Esophagus squamous epithelium (tissue), 5 donors: ENCODE measurements at places on chromosomes 5 and 9. TPM values are rescaled to one million over a fixed set of nuclear protein-coding genes. Genes with fewer than 3 reads are reported as not detected.

- no peaks in the 10 kb centered on the region for H3K27me3 ChIP-seq
- H3K27ac ChIP-seq: no peak overlapping the region
- DNase-seq: no peak
- H3K36me3 ChIP-seq: no peaks in the 10 kb centered on the region
- H3K4me3 ChIP-seq: no peak overlapping the region
These were observed 467.8 kb downstream of the TMEM232 start for GRCh38 chr5:110258460-110259216.

GRCh38 chr9:92680166-92681119 is 10.5 kb upstream of the IPPK start:
- no peak for DNase-seq
- peak overlapping the region; percentile 93 for H3K27ac ChIP-seq
- no peaks in the 10 kb centered on the region for H3K27me3 ChIP-seq
- H3K36me3 ChIP-seq: no peaks in the 10 kb centered on the region
- no peak overlapping the region for H3K4me3 ChIP-seq

DNA sequence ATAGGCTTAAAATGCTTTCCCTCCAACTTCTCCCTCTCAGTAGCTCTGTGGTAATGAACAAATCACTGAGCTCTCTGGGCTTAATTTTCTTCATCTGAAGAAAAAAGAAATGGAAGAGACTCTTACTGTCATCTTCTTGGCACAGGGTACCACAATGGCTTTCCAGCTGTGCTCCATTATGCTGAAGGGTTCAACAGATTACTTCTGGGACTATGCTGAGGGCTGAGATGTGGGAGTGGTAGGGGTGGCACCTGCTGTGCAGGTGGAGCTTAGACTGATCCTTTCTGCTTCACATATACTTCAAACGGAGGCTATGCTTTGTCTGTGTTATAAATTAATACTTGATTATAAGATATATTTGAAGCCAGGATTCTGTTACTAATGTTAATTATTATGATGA is 840.2 kb upstream of the C9orf72 start:
- no peaks in the 10 kb centered on the region for H3K4me1 ChIP-seq
- H3K4me3 ChIP-seq: no peak overlapping the region
- H3K36me3 ChIP-seq: no peaks in the 10 kb centered on the region
- no peak for DNase-seq

GRCh38 chr5:137215780-137216179 is 283.3 kb downstream of the SPOCK1 start:
- H3K36me3 ChIP-seq: no peaks in the 10 kb centered on the region
- H3K27ac ChIP-seq: no peak overlapping the region
- DNase-seq: no peak
- H3K4me1 ChIP-seq: peaks cover 5% of the 10 kb centered on the region
- no peaks in the 10 kb centered on the region for H3K27me3 ChIP-seq

- DNase-seq: no peak
- H3K27ac ChIP-seq: no peak overlapping the region
- no peaks in the 10 kb centered on the region for H3K36me3 ChIP-seq
- H3K4me3 ChIP-seq: no peak overlapping the region
These were observed 147.4 kb upstream of the GLRA1 start for GRCh38 chr5:152072091-152072490.

DNA sequence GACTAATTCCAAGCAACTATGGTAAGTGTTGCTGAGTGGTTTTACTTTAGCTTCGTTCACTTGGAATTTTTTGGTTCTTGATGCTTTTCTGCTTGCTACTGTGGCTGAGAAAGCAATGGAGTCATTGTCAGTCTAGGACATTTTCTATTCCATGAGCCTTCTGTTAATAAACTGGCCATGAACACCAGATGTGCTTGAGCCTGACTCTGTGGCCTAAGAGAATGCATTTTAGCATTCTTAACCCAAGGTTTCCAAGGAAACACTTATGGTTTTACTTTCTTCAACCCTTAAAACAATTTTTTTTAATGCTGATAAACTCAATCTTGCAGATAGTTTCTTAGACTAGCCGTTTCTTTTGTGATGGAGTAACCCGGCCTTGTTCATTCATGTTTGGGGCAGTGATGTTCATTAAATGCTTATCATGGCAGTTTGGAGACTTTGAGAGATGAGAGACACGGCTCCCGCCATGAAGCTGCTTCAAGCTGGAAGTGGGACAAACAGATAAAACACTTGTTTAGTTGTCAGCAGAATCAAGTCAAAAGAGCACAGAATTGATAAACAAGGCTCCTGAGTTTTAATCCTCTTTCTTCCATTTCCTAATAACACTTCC is 42.4 kb downstream of the OSTF1 start:
- no peak overlapping the region for H3K27ac ChIP-seq
- H3K36me3 ChIP-seq: peaks cover 81% of the 10 kb centered on the region
- H3K4me3 ChIP-seq: no peak overlapping the region
- DNase-seq: no peak
- H3K4me1 ChIP-seq: no peaks in the 10 kb centered on the region

- no peak for DNase-seq
- peaks cover 6% of the 10 kb centered on the region for H3K4me1 ChIP-seq
- H3K4me3 ChIP-seq: no peak overlapping the region
- H3K27ac ChIP-seq: peak overlapping the region; percentile 57
- no peaks in the 10 kb centered on the region for H3K27me3 ChIP-seq
- no peaks in the 10 kb centered on the region for H3K36me3 ChIP-seq
These were observed 12.9 kb downstream of the TJP2 start for GRCh38 chr9:69186841-69187611.

DNA sequence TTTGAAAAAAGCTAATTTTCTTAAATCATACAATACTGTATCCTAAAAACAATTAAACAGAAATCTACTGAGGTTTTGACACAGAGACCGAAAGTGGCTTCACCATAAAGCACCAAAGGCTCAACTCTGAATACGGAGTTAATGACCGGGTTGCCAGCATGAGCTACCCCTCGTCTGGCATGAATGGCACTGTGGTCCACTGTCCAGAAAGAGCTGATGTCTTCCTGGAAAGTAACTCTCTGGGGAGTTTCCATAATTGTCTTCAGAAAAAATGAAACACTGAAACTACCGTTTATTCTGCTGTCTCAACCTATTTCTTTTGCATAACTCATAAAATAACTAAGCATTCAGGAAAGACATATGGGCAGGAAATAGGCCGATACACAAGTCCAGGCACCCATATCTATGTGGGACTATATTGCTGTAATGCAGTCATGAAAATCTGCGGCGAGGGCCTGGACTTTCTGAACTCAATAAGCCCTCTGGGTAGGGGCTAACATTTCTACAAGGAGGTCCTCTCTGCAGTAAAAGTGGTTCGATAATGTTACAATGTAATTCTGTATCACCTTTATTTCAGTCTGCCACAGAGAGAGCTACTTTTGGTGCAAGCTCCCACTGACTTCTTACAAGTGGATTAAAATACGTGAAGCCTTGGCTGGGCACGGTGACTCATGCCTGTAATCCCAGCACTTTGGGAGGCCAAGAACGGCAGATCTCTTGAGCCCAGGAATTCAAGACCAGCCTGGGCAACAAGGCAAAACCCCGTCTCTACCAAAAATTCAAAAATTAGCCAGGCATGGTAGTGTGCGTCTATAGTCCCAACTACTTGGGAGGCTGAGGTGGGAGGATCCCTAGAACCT is 52.4 kb downstream of the ANKH start:
- H3K4me1 ChIP-seq: peaks cover 67% of the 10 kb centered on the region
- no peak for DNase-seq
- H3K36me3 ChIP-seq: no peaks in the 10 kb centered on the region

DNA sequence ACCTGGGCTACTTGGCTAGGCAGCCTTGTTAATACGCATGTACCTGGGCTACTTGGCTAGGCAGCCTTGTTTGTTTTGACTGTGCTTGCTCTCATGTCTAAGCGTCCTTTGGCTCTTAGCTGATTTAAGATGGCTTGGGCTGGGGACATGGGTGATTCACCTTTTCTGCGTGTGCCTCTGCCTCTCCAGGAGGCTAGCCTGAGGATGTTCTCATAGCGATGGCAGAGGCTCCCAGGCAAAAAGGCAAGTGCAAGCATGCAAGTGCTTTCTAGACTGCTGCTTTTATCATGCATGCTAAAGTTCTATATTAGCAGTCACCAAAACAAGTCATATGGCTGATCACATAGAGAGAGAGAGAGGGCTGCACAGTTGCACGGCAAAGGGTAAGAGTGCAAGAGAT is 300.5 kb downstream of the IRX1 start:
- no peaks in the 10 kb centered on the region for H3K4me1 ChIP-seq
- no peak for DNase-seq
- no peaks in the 10 kb centered on the region for H3K36me3 ChIP-seq
- H3K4me3 ChIP-seq: no peak overlapping the region
- H3K27ac ChIP-seq: no peak overlapping the region
- no peaks in the 10 kb centered on the region for H3K27me3 ChIP-seq

DNA sequence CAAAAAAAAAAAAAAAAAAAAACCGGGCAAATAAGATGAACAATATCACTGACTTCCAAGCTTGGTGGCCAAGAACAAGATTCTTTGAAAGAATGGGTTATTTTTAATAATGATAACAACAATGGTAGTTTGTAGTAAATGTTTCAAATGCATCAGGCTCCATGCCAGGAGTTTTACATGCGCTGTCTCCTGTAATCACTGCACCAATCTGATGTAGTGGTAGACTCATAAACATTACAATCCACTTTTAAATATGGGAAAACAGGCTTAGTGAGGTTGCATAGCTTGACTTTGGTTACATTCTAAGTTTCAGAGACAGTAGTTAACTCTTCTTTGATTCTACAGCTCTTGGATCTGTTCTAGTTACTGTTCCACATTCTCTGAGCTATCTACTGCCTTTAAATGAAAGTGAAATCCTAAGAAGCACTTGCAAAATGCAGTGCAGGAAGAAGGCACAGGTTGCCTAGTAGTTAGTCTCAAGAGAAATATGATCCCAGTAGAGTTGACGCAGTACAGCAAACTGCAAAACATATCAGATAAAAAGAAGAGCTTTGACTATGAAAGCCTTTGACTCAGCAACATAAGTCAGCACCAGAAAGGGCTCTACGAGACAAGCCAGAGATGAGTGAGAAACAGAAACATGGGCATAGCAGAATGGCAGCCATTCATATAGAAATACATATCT is 62.1 kb downstream of the PDE4D start:
- no peaks in the 10 kb centered on the region for H3K36me3 ChIP-seq
- no peaks in the 10 kb centered on the region for H3K27me3 ChIP-seq
- no peak overlapping the region for H3K4me3 ChIP-seq

DNA sequence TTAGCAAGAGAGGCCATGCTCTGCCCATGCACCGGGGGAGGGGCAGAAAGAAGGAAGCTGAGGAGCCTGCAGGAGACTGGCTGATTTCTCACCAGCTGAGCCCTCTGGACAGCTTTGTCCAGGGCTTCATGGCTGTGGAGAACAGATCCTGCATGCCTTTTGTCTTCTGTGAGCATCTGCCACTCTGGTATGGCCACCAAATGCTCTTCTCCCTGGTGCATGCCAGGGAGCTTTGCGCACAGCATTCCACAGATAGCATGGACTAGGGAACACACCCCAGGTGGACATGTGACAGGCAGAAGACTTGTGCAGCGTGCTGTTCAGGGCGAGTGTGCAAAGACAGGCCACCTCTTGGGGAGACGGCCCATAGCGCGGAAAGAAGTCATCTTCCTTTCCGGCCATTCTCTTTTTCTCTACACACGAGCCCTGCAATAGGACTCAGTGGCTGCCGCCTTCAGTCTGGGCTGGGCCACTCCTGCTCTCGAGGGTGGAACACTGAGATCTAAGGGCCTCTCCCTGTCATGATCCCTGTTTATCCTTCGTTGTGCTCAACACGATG is 56.7 kb downstream of the GADD45G start:
- peaks cover 28% of the 10 kb centered on the region for H3K4me1 ChIP-seq
- H3K4me3 ChIP-seq: no peak overlapping the region
- H3K36me3 ChIP-seq: no peaks in the 10 kb centered on the region

DNA sequence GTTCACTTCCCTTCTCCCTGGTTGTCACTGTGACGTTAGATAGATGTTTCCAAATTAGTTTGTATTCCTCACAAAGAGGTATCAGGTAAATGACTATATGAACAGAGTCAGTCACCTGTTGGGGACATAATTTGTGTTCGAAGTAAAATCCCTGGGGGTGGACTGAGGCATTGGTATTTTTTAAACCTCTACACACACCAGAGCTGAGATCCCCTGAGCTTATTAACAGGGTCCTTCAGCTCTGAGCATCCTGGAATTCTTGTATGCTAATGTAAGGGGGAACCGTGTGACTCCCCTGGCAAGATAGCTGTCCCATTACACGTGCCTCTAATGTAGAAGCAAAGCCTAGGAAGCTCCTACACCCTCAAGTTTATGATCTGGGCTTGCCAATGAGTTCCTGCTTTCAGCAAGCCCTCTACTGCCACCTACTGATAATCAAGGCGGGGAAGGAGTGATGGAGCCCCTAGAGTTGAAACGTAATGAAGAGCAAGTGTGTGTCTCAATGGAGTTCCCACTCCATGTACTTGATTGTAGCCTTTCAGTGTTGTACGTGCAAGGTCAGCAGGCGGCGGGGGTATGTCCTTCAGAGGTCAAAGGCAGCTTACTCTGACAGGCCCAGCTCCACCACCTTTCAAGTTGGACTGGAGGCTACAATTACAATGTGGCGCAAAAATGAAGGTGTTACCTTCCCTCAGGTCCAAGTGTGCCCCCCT is 14.4 kb downstream of the PRKACG start:
- H3K4me1 ChIP-seq: no peaks in the 10 kb centered on the region
- no peak for DNase-seq
- no peaks in the 10 kb centered on the region for H3K36me3 ChIP-seq
- no peaks in the 10 kb centered on the region for H3K27me3 ChIP-seq
- H3K27ac ChIP-seq: no peak overlapping the region

- no peaks in the 10 kb centered on the region for H3K4me1 ChIP-seq
- H3K27me3 ChIP-seq: no peaks in the 10 kb centered on the region
- DNase-seq: no peak
- H3K36me3 ChIP-seq: no peaks in the 10 kb centered on the region
These were observed 448.0 kb downstream of the KDM4C start for GRCh38 chr9:7205806-7206205.

DNA sequence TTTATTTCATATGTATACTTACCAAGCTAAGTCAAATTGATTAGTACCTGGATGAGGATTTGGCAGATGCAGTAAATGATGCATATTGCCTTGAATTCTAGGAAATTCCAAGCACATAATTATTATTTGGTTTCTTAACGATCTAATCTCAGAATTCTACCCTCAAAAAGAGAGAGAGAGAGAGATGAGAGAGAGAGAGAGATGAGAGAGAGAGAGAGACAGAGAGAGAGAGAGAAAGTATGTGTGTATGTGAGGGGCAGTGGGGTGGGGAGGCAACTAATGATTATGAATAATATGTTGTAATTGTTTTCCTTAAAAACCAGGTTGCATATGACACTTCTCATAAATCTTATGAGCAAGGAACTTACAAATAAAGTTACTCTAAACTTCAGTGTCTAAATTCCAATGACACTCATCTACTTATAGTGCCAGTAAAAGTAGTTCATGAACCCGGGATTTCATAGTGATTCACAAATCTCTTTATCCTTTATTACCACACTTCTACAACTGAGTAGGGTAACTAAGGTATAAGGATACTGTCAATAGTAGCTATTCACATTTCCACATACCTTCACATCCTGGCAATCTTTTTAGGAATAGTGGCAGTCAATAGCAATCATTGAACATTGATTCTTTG is 60.5 kb upstream of the EDIL3 start:
- no peak for DNase-seq
- H3K27me3 ChIP-seq: no peaks in the 10 kb centered on the region
- H3K27ac ChIP-seq: no peak overlapping the region
- no peaks in the 10 kb centered on the region for H3K36me3 ChIP-seq

NUTM2F gene
- not detected for total RNA-seq

LTC4S gene
- 4.6 TPM for total RNA-seq

FOXD4L3 gene
- not detected for total RNA-seq

DAPK1 gene
- 14.5 TPM for total RNA-seq

NAIF1 gene
- total RNA-seq: 7.3 TPM

SPINK13 gene
- not detected for total RNA-seq

SLF1 gene
- total RNA-seq: 2.9 TPM

SURF6 gene
- 28.6 TPM for total RNA-seq

GZMA gene
- 2.3 TPM for total RNA-seq

IGFBPL1 gene
- total RNA-seq: not detected

NXNL2 gene
- total RNA-seq: not detected

FBP1 gene
- total RNA-seq: 0.19 TPM

CDKN2B gene
- 65.0 TPM for total RNA-seq

CNTNAP3 gene
- total RNA-seq: 8.0 TPM
